SJSA1 (cell line): ENCODE measurements at places on chromosomes 16 and 17.

GRCh38 chr17:72887917-72888316, 204.6 kb downstream of the SLC39A11 start:
- DNase-seq: no peak

DNA sequence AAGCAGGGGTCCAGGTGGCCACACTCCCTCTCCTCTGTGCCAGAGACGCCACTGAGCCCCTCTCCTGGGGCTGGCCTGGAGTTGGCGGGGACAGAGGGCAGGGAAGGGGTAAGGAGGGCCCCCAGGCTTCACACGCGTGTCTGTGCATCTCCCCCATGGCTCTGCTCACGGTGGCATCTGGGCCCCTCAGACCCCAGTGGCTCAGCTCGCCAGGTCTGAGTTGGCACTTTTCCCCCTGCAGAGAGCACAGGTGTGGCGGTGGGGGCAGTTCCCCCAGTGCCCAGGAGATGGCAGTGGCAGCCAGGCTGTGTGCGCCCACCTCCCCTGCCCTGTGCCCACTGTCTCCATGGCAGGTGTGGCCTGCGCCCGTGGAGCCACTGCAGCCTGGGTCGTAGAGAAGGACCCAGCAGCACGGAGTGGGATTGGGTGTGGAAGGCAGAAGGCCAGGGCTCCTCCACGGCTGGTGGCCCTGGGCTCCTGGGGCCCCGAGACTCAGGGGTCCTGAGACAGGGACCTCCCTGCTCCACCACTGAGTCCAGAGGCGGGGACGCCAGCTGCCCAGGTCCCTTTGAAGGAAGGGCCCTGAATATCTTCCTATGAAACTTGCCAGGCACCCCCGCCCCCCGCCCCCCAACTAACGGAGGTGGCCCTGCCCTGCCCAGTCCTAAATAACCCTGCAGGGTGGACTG, 4.3 kb upstream of the APRT start:
- no peak for DNase-seq

- no peak for DNase-seq
Observed at GRCh38 chr17:31116167-31116566, 21.4 kb downstream of the NF1 start.

DNA sequence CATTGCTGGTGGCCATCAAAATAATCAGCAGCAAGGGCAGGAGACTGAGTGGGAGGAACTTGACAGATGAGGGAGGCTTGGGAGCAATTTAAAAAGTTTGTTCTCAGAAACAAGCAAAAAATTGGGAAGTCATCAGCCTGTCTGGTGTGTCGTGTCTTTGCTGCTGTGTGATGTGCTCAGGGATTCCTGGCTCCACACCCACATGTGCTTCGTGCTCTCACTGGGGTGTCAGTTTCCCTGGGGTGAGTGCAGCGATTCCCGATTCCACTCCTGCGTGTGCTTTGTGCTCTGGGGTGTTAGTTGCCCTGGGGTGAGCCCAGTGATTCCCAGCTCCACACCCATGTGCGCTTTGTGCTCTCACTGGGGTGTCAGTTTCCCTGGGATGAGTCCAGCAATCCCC, 228.1 kb downstream of the SNX29 start:
- DNase-seq: no peak
